ENCODE measurements at places on chromosomes 2 and 18.
A peak's percentile ranks its signal among the peaks of the same experiment; 100 is the strongest.

DNA sequence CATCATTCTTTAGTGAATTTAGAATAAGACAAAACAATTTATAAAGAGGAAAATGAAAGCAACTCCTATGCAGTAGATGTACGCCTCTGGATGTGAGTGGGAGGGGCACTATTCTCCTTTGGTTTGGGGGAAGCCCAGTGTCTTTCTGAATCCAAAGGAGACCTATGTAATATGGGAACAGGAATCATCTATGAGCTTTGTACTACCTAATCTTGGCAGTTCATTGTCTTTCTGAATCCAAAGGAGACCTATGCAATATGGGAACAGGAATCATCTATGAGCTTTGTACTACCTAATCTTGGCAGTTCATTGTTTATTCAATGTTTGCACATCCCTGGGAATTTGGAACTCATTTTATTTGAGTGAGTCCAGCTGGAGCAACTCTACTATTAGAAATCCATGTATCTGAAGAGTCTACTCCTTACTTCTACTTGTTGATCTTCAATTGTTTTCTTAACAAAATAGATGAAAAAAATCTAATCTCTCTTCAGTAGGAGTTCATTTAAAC is 401.1 kb upstream of the LRATD1 start:
- DNase-seq = no peak

DNA sequence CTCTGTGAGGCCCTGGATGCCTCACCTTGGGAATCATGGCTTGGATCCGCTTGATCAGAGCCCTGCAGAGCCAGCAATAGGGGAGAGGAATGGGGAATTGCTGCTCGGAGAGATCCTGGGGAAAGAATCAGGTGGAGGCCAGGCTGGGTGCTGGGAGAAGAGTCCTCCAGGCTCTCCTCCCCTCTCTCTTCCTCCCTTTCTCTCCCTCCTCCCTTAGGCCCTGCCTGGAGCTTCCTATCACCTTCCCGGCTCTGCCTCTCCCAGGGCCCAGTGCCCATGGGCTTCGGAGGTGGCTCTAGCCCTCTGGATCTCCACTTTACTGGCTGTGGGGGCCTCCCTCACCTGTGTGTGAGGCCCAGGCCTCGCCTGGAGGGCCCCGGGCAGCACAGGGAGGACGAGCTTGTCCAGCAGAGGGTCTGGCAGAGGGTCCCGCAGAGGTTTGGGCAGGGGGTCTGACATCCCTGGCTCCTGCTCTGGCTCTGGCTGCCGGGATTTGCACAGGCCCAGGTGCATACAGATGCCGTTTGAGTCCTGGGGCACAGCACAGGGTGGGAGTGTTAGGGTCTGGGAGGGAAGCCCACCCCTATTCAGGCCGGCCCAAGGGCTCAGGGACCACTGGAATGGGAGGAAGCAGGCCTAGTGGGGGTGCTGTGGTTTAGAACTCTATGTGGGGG is 2.6 kb downstream of the SFTPB start:
- no peak for DNase-seq

GRCh38 chr18:60892441-60892840 is 440.8 kb upstream of the CDH20 start:
- DNase-seq = no peak

GRCh38 chr18:47968721-47969120 is 38.3 kb upstream of the SMAD2 start:
- DNase-seq = no peak

DNA sequence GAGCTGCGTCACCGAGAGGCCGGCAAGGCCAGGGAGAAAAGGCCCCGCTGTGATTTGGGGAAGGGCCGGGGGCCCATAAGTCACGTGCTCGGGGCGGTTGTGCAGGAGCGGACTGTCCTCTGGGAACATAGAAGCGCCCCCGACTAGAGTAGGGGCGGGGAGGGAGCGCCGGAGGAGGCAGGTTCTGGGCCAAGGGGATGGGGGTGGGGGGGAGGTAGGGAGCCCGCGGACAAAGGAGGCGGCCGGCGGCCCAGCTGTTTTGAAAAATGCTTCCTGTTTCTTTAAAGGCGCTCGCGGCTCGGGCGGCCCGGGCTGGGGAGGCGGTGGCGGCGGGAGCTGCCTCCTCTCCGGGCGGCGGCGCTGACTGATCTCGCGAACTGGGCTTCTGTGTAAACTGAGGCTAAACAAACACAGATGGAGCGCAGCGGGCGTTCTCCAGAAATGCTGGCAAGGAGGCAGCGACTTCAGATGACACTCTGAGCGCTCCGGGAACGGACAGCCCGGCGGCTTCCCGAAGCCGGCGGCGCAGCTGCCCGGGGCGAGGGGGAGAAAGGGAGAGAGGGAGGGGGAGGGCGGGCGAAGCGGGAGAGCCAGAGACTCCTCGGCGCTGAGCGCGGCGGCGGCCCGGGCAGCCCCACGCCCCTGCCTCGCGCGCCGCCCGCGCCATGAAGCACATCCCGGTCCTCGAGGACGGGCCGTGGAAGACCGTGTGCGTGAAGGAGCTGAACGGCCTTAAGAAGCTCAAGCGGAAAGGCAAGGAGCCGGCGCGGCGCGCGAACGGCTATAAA is at the start of gene ATOH8:
Gene ATOH8 (plus strand): TSS at position 467 of the 788 bp plus-strand sequence. CDS start 199 bp downstream, at position 666.
- peak; percentile 48 for DNase-seq

- no peak for DNase-seq
Measured at GRCh38 chr18:57801325-57801724, 1.8 kb downstream of the ATP8B1 start.

- no peak for DNase-seq
Measured at GRCh38 chr18:13451661-13452387, 233.3 kb downstream of the LDLRAD4 start.

DNA sequence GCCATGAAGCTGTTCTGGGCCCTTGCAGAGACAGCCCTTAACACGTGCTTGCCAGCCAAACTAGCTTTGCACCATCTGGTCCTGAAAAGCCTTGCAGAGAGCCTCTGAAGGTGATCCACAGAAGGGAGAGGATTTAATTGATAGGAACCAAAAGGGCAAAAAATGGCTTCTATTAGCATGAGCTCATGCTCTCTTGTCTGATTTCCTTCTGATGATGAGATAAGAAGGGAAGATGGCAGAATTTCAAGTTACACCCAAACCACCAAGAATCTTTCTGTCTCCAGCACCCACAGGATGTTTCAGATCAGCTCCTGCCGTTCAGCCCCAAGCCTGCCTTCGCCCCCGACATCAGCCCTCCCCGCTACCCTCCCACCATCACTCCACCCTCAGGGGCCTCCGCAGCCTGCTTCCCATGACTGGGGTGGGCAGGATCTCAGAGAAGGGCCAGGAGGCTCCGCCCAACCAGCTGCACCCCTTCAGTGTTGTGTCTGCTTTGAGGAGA is 23.4 kb upstream of the GLI2 start:
- DNase-seq = no peak
